AG08395 (cell line): ENCODE measurements at places on chromosomes 12 and 14.

DNA sequence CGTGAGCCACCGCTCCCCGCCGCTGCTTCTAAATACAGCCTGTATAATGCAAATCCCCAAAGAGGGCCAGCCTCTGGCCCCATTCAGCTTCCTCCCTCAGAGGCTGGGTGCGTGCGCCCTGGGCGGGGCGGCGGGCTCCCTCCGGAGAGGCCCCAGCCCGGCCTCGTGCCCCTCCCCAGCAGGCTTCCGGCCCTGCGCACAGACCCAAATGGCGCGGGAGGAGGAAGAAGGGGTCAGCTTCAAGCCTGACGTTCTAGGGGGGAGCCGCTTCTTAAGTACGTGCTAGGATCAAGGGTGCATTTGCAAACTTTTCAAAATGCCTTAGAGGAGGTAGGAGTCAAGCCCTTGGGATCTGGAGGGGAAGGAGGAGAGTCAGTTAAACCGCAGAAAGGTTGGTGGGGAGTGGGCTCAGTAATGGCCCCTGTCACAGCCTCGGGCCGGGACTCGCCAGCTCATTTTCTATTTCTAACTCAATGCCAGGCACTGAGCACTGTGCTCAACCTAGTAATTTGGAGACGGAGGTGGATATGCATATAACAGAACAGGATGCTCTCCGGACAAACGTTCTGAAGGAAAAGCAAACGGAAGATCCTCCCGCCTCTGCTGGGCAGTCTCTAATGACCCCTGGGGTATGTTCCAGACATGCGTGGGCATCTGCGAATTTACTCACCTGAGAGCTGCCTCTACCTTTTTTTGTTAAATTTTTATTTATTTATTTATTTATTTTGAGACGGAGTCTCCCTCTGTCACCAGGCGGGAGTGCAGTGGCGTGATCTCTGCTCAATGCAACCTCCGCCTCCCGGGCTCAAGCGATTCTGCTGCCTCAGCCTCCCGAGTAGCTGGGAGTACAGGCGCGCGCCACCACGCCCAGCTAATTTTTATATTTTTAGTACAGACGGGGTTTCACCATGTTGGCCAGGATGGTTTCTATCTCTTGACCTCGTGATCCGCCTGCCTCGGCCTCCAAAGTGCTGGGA lies 32.3 kb downstream of the NINJ2 start:
- no peak for DNase-seq

DNA sequence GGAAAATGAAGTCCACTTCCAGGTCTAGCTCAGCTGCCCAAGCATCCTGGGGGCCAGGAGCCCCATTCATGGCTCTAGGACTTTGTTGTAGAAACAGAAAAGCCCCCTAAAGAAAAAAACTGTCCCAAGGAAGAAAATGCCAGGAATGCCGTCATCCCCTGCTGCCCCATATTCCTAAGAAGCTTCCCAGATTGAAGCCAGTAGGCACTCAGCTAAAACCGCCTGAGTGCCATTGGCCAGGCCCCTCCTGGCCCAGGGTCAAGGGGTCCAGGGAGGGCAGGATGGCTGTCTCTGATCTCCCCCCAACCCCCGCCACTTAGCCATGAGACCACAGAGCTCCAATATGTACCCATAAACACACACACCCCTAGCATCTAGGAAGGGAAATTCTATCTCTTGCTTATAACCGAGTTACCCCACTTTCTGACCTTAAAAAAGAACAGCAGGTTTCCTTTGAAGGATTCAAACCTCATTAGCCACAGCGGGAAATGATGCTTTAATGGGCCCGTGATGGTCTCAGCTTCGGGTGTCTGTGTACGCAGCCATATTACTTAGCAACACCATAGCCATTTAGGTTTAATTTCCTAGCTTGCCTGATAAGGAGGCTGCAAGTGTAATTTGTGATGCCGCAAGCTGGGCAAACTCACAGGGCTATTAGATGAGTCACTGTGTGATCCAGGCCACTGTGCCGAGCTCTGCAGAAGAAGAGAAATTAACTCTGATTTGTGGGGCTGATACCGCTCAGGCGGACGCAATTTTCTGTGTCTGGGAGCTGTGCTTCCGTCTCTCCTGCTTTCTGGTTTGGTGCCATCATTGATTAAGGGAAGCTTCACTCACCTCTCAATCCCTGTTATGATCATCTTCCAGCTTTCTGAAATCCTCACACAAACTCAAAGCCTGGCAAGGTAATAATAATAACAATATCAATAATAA lies 84.2 kb downstream of the GCH1 start:
- DNase-seq: peak; percentile 78

DNA sequence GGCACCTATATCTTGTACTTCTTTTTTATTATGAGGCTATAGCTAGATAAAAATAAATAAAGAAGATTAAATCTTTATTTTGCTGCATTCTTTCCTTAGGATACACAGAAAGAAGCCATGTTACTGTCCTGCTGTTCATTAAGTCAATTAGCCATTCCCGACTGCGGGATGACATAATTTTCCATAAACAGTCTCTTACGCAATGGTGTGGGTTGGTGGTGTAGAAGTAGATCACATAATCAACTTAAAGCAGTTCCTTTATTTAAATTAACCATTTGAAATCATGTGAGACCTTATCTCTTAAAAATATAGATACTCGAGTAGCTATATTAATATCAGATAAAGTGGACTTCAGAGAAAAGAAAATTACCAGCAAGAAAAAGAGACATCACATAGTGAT lies 40.2 kb downstream of the TAOK3 start:
- DNase-seq: peak; percentile 22

DNA sequence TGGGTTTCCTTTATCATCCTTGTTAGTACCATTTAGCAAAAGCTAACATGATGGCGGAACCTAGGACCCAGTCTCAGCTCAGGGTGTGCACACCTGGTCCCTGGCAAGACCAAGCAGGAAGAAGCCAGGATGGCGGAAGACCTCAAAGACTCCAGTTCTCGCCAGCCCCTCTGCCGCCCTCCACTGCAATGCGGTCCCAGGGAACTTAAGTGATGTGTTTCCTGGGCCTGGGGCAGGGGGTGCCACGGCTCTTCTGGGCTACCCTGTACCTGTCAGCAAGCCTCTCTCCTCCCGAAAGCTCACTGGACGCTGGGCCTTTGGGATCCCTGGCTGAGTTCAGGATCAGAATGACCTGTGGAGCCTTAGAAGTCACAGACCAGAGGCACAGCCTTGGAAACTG lies 71.3 kb downstream of the FBXL14 start:
- DNase-seq: no peak
